EL (cell line): ENCODE measurements at places on chromosomes 2 and 18.
A peak's percentile ranks its signal among the peaks of the same experiment; 100 is the strongest.

GRCh38 chr2:141364821-141365220 is 766.0 kb downstream of the LRP1B start:
- no peak for DNase-seq

GRCh38 chr2:52145005-52145404 is 1113.1 kb upstream of the NRXN1 start:
- DNase-seq, result no peak

- peak; percentile 6 for DNase-seq
Observed at GRCh38 chr18:30486856-30487255, 555.7 kb downstream of the DSC3 start.

- DNase-seq, result no peak
Observed at GRCh38 chr2:69931832-69932595, 17.1 kb downstream of the MXD1 start.

- no peak for DNase-seq
Observed at GRCh38 chr18:58429442-58429841, 199.4 kb downstream of the ALPK2 start.

DNA sequence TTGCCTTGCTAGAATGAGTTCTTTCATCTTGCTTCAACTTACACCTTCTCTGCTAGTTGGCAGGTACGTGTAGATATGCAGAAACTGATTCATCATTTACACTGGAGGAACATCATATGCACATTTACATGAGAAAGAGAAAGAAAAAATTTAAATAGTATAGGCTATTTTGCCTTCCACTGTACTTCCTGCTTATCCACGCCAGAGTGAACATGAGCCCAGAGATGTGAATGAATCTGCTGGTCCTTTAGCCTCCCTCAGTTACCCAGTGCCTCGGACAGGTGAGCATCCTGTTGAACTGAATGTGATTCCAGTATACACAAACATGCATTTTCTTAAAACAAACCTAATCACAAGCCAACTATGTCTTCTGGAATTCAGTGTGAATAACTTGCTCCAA is 83.6 kb downstream of the SESTD1 start:
- no peak for DNase-seq

GRCh38 chr2:48749291-48750127 is 6.0 kb downstream of the LHCGR start:
- DNase-seq, result peak; percentile 4

- no peak for DNase-seq
Observed at GRCh38 chr2:118430510-118431164, 342.4 kb downstream of the INSIG2 start.

GRCh38 chr18:74745633-74746403 is 148.1 kb downstream of the ZNF407 start:
- DNase-seq, result peak; percentile 84

DNA sequence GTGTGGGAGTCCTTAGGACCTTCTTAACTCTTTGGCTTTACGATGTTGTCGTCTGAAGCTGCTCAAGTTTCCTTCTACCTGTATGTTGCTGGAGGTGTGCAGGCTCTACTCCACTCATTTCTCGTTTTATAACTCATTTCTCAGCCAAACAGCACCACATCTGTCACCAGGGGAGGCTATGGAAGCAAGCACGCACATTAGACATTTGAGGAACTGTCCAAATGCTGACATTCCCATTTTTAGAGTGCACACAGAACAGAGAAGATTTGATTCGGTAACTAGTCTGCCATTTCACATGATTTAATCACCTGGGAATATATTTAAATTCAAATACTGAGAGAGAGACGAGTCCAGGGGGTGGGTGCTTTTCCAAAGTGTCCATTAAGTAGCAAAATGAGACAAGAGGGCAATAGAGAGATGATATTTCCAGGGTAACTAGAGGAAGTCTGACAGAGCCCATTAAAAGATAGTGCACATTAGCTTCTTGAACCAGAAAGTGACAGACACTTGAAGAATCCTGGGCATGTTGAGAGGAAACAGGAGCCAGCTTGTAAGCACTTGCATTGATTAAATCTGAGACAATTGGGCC is 793.3 kb downstream of the TDRD15 start:
- no peak for DNase-seq

GRCh38 chr18:67301592-67301991 is 214.9 kb downstream of the DSEL start:
- peak; percentile 15 for DNase-seq

DNA sequence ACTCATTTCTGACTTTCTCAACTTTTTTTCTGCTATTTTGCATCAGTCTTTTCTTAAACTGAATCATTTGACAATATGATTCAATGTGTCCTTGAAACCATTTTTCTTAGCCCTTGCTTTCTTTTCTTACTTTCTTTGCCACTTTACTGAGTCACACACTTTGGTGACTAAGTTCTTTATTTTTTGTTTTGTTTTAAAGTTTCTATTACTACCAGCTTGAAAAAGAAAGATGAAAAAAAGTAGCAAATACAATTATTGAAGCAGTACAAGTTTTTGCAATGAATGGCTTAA is 116.5 kb downstream of the DOCK10 start:
- DNase-seq, result peak; percentile 17

DNA sequence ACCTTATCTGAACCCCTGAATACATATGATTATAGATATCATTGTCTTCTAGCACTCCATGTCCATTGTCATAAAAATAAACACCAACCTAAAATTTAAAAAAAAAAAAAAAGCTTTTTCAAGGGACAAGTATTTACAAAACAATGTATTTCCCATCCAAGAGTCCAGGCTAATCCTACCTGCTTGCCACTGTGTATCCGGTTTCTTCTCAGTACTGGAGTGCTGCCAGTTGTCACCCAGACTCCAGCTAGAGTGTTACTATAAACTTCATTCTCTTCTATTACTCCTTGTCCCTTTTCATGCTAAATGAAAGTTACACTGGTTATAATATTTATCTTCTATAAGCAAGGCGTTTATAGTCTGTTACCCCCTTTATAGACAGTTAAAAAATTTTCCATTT is 35.8 kb downstream of the MSH6 start:
- DNase-seq, result no peak

GRCh38 chr2:147430408-147430807 is 414.4 kb upstream of the ACVR2A start:
- DNase-seq, result no peak

GRCh38 chr2:167501618-167502017 is 613.3 kb downstream of the XIRP2 start:
- no peak for DNase-seq

- no peak for DNase-seq
Observed at GRCh38 chr2:159890551-159891266, 92.7 kb upstream of the CD302 start.

- DNase-seq, result no peak
Observed at GRCh38 chr2:104945866-104946265, 92.0 kb downstream of the POU3F3 start.

GRCh38 chr2:154452471-154452870 is 246.0 kb upstream of the KCNJ3 start:
- DNase-seq, result no peak

GRCh38 chr18:45370255-45371010 is 244.8 kb upstream of the SLC14A2 start:
- DNase-seq, result no peak

- DNase-seq, result no peak
Observed at GRCh38 chr18:52971097-52971496, 631.1 kb downstream of the DCC start.

GRCh38 chr2:89851583-89851905 is 1160.1 kb downstream of the RPIA start:
- DNase-seq, result no peak

- DNase-seq, result no peak
Observed at GRCh38 chr2:15023221-15023620, 390.7 kb downstream of the LRATD1 start.

DNA sequence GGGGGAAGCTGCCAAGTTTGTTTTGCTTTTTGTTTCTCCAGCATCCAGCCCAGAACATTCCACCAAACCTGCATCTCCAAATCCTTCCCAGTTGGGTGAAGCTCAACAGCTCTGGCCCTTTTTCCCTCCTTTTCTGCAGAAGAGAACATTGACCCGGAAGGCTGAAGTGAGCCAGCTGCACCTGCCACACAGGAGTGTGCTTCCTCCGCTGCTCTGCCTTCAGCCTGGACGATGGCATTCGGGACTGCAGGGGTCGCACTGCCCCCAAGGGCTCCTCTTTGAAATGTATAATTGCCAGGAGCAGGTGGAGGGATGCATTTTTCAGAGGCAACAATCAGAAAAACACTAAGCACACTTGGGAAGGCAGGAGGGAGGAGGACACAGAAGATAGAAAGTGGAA is 41.8 kb downstream of the ST8SIA5 start:
- DNase-seq, result no peak

GRCh38 chr2:64203858-64204632 is 59.8 kb upstream of the PELI1 start:
- peak; percentile 57 for DNase-seq

DNA sequence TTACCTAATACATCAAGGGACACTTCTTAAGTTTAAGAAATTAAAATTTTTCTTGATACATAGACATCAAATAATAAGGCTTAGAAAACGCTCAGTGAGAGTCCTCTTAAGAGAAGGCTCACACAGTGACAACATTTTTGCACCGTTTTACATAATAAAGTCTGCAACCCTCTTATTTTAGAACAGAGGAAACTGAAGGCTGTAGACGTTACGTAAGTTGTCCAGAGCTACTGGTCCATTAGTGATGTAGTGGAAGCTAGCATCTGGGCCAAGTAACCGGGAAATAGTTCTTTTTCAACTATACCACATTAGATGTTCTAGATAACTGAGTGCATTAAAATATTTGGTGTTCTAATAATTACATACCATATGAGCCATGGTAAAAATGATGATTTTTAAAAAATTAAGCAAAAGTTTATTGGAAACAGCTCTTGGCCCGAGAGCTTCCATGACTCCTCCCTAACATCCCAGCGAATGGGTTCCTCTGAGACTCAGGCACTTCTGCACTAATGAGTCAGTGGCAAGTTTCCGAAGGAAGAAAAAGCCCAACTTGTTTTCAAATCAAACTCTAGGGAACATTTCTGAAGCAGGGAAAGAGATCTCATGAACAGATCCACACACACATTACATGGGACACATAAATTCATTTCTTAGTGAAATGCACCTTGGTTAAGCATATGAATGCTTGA is 232.6 kb upstream of the PXDN start:
- no peak for DNase-seq

DNA sequence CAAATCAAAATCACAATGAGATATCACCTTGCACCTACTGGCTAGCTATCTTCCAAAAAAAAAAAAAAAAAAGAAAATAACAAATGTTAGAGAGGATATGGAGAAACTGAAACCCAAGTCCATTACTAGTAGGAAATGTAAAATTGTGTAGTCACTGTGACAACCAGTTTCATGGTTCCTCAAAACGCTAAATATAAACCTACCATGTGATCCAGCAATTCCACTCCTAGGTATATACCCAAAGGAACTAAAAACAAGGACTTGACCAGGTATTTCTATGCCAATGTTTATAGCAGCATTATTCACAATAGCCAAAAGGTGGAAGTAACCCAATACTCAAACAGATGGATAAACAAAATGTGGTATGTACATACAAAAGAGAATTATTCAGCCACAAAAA is 11.7 kb upstream of the SCRN3 start:
- DNase-seq, result no peak

GRCh38 chr2:205967391-205968075 is 118.4 kb downstream of the INO80D start:
- peak; percentile 26 for DNase-seq
